ENCODE measurements at places on chromosomes 7 and 10. TPM values are rescaled to one million over a fixed set of nuclear protein-coding genes. Genes with fewer than 3 reads are reported as not detected.

DNA sequence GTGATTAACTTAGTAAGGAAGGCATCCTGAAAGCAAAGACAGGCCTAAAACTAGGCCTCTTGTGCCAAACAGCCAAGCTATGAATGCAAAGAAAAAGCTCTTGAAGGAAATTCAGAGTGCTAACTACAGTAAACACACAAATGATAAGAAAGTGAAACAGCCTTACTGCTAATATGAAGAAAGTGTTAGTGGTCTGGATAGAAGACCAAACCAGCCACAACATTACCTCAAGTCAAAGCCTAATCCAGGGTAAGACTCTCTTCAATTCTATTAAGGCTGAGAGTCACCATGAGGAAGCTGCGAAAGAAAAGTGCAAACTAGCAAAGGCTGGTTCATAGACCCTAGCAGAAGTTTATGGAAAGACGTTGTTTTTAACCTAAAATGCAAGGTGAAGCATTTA is 66.0 kb downstream of the IPMK start:
- no peak for DNase-seq

GRCh38 chr10:129568583-129569344 is 101.7 kb downstream of the MGMT start:
- DNase-seq: no peak

GRCh38 chr7:156984174-156984891 is 26.1 kb downstream of the MNX1 start:
- no peak for DNase-seq

- no peak for DNase-seq
These were observed 187.2 kb downstream of the FGFR2 start for GRCh38 chr10:121411004-121411403.

Gene NANOS1
- 0.15 TPM for total RNA-seq

DNA sequence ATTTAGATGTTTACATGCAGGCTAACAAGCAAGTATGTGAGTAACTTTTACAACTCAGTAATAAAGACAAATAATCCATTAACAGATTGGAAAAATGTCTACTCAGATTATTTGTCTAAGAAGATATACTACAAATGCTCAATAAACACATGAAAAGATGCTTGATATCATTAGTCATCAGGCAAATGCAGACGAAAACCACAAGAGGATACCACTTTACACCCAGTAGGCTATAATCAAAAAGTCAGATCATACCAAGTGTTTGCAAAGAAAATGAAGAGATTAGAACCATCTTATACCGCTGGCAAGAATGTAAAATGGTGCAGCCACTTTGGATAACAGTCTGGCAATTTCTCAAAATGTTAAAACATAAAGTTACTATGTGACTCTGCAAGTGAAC is 84.1 kb downstream of the MALSU1 start:
- DNase-seq: no peak

- DNase-seq: no peak
These were observed 157.2 kb upstream of the CELF2 start for GRCh38 chr10:10860455-10860976.

DNA sequence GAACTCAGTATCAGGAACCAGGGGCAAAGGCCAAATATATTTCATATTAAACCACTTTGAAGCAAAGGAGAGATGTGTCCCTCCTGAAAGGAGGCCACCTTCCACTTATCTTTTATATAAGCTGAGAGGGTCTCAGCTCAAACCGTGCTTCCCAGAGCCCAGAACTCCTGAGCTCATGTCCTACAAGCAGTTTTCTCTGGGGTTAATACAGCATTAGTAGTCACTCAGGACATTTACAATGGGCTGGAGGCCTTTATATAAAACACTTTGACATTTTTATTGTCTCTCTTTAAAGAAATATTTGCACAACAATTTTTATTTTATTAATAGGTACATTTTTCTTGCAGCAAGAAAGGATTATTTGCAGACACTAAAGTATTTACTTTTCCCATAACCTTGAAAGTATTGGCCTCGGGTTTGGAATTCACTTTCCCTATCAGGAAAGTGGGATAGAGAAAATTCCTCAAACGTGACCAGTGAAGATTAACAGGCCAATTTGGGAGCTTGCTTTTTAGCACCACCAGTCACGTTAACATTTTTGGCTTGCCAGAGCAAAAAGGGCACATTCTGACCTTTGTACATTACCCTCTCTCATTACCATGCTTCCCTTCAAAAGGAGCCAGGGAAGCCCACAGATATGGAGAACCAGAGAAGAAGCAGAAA is 464.9 kb upstream of the NRP1 start:
- DNase-seq: no peak

Gene COL17A1
- not detected for total RNA-seq

DNA sequence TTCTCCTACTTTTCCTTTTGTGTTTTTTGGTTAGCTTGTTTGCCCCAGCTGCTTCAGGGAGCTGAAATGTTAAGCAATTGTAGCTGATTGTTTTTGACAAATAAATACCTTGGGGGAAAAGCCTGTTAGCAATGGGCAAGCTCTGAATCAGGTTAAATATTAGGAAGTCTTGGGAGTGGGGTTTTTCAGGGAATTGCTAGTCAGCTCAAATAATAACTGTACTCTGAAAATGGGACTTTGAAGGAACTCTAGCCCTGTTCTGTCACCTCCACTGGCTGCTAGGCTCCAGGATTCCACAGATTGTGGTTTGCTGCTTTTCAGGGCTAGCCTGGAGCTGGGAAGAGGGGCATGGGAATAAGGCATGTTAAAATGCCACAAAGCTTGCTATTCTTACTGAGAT is 39.5 kb downstream of the ADK start:
- no peak for DNase-seq

Gene DGKB
- total RNA-seq: not detected

Gene A1CF
- total RNA-seq: not detected

DNA sequence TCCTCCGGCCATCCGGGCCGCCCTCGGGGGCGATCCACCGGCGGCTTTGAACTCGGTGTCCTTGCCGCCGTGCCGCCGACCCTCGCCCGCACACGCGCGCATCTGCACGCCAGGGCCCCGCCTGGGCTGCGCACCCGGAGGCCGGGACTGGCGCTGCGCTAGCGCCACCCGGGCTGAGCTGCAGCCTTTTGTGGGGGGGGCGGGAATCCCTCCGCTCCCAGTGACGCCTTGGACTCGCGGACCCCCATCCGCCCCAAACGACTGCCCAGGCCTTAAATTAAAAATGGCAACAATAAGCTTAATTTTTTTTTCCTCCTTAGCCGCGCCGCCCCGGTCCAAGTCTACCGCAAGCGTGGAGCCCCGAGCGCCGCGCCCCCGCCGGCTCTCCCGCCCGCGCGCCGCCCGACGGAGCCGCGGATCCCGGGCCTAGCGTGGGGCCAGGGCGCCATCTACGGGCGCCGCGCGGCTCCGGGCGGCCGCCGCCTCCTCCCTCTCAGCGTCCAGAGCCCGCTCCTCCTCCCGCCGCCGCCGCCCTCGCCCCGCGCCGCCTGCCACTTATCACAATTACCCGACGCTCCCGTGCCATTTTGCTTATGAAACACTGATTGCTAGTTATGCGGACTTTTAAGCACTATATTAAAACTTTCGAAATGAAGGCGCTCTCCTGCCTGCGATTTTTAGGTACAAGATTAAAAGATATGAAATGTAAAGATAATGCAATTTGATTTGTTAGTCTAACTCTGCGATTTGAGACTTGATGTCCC is 7.5 kb upstream of the EBF3 start:
- no peak for DNase-seq

DNA sequence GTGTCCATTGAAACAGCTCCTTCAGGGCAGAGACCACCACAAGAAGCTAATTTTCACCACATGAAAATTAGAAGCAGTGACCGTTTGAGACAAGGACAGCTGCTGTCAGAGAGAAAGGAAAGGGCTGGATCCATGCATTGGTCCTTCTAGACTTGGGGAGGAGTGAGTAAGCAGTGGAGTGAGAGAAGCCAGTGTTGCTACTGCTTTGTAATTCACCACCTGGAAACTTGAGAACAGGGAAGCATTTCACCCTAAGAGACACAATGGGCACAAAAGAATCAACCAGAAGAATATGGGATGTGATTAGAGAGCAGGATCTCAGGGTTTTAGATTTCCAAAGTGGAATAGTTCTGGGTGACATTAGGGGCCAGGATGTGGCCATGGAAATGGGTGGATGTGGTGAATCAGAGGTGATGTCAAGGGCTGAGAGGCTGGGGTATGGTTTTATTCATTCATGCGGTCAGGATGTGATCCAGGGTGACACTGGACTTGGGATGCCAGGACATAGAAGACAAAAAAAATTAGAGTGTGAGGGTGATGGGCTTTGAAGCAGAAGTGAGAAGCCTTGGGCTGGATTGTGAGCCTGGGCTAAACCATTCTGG is 61.6 kb downstream of the DENND11 start:
- no peak for DNase-seq

DNA sequence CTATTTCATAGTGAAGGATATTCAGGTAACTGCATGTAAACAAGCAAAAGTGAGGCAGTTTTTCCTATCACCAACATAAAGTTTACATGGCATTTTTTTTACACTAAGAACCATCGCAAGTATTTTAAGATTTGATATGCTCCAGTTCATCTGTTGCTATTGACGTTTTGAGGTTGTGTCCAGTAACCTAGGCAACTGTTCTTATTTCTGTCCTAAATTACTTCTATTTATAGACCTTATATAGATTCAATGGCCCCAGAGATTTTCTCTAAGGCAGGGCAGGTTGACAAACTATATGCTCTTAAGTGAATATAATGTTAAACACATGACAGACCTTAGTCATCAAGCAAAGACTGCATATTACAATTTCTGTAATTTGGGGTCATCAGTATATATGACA is 830.2 kb upstream of the LRRTM3 start:
- no peak for DNase-seq

Gene SLC16A9
- 0.81 TPM for total RNA-seq

Gene TIMM23
- 47.2 TPM for total RNA-seq

Gene SNX13
- 46.5 TPM for total RNA-seq

DNA sequence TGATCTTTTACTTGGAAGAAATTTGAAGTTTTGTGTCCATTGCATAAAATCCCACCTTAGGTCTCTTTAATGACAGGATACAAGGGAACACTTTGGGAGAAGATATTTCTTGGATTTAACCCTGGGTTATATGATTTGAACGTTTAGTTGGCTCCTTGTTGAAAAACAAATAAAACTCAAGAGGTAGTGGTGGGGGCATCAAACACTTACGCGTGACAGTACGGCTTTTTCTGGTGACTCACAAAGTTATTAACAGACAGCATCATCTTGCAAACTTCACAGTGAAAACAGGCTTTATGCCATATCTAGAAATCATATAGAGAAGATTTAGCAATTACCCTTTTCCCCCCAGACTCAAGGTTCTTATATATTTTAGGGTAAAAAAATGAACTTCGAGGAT is 699 bp downstream of the NRAP start:
- DNase-seq: no peak

DNA sequence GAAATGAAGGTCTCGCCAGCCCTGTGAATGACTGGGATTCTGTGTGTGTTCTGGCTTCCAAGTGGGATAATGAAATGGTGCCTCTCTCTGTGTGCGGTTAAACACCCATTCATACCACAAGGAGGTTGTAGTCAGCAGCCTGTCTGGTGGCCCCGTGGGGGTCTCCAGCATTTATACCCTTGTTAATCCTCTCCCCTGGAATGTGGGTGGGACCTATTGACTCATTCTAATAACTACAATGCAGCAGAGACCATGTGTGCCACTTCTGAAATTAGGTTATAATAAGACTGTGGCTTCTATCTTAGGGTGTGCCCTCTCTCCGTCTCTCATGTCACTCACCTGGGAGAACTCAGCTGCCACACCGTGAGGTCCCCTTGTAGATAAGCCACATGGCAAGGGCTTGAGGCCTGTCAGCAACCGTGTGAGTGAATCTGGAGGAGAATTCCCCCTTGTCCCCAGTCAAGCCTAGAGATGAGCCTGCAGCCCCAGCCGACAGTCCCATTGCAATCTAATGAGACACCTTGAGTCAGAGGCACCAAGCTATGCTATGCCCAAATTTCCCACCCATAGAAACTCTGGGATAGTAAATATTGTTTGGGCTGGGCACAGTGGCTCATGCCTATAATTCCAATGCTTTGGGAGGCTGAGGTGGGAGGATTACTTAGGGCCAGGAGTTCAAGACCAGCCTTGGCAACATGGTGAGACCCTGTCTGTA is 106.8 kb downstream of the GALNT17 start:
- no peak for DNase-seq

DNA sequence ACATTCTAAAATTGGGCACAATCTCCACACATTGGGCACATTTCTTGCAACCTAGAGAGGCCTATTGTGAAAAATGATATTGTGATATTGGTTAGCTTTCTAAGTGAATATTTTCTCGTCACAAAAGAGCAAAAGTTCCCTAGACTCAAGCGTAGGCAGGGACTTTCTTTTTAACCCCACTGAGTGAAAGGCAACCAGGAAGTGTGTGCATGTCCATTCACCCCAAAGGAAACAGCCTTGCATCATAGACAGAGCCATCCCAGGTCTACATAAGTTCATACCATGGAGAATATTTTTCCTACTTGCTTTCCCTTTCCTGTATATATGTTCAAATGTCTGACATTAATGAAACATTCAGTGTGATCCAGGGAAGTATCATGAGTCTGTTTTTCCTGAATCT is 84.2 kb upstream of the AGBL3 start:
- DNase-seq: no peak

Gene TPK1
- 20.0 TPM for total RNA-seq

DNA sequence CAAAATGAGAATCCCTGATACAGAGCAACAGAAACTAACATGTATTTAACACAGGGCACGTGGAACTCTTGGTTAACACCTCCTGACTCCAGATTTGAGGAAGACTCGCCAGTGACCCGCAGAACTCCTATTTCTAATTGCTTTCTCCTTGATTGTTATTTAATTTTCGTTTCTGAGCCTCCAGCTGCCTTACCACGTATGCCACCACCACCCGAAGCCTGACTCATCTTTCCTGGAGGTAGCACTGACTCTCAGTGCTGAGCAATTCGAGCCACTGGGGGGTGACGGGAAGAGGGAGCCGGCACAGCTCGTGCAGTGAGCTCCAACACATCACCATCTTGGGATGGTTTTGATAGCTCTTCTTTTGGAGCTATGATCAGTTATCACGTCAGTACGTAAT is 273.9 kb upstream of the MGMT start:
- DNase-seq: no peak

DNA sequence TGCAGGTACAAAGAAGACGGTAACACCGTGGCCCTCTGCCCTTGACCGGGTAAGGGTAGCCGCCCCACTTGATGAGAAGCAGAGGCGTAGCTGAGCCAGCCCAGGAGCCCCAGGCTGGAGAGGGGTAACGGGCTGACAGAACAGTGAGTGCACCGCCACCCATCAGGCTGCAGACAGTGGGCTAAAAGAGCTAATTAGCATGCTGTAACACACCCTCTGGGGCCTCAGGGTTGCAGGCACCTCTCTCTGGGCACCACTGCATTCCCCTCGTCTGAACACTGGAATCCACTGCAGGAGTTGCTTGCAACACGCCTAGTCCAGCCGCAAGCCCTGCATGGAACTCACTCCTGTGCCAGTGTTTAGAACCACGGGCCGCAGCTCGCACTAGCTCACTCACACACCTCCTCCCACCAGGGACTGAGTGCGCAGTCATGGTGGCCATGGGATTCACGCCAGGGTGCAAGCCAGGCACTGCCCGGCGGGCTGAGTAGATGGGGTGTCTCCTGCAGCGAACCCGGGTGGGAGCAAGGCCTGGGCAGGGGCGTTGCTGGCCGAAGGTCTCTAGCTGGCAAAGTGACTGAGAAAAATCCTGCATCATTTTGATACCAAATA is 36.1 kb downstream of the AGMO start:
- DNase-seq: no peak

Measured in activated B cell treated with CpG ODN at 0.5 μM for 24 hours (primary cell).